ENCODE measurements at places on chromosomes 1 and 21.

DNA sequence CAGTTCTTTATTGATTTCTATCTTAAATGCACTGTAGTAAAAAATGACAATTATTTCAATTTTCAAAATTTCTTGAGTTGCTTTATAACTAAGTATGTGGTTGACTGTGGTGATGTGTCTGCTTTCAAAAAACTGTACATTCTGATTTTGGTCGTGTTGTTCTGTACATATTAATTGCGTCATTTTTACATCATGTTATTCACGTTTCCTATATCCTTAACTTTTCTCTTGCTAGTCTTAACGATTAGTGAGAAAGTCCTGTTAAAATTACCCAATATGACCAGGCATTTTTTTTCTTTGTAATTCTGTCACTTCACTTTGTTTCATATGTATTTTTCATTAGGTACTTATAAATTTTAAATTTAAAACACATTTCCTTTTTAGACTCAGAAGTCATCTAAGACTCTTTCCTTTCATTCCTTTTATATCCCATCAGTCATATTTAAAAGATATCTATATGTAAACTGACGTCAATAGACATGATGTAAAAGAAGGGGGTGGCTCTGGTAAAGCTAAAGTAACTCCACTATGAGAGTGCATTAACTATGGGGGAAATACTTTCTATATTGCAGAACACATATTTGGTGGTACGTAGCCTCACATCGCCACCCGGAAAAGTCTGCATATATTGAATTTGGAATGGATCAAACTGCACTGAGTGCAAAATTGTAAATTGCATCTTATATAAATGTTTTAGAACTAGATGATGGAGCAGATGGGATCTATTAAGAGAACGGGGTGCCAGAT, 1.1 kb upstream of the COA6 start:
- DNase-seq = no peak

DNA sequence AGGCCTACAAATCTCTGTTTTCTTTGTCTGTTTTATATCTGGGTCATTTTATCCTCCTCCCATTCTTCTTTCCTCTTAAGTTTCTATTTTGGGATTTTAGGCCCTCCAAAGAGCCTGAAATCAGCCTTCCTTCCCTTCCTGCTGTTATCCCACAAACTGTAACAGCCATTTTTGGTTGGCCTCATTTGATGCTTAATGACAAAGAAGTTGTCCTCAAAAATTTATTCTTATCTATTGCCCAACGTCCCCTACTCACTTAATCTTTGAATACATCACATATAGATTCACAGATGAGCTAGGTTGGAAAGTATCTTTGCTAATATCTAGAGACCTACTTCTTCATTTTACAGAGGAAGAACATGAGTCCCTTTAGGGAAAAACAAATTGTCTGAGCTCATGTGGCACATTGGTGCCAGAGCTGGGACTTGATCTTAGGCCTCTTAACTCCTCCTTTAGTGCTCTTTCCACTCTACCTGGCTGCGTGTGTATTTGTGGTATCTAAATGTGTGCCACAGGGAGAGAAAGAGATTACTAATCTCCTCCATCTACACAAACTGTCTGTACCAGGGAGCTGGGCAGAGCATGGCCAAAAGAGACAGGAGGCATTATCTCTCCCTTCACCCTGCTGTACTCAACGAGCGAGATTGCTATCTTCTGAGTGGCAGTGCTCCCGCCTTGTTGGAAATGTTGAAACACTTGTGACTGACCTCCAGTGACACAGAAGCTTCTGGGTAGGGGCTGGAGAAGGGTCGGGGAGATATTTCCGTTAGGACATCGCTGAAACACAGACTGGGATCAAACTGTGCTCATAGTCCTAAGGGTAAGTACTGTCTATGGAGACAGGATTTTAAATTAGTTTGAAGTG, 30.1 kb downstream of the RHEX start:
- DNase-seq = no peak

GRCh38 chr1:104630567-104631149, 881.0 kb downstream of the AMY1C start:
- no peak for DNase-seq

DNA sequence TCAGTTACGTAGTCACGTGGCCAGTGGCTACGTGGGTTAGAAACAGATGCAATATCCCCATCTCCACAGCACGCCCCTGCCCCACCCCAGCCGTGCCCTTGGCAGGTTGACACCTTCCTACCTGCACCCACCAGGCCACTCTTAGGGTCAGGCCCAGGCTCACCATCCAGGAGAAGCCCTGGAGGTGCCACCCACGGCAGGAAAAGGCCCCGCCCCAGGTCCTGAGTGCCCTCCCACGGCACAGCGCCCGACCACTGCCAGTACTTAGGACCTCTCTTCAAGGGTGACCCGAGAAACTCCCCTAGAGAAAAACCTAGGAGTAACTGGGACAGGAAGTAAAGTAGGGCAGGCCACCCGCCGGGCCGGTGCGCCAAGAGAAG, 1.5 kb downstream of the C1orf35 start:
- no peak for DNase-seq

DNA sequence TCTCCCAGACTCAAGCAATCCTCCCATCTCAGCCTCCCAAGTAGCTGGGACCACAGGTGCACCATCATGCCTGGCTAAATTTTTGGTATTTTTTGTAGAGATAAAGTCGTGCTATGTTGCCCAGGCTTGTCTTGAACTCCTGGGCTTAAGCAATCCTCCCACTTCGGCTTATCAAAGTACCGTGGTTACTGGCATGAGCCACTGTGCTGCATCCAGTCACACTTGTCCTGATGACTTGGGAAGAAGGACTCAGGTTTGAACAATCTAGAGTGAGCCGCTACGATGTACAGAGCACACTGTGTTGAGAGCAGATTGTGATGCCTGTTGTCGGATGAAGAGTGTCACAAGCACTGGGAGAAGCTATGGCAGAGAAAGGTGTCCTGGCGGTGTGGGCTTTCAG, 27.2 kb downstream of the RNF187 start:
- no peak for DNase-seq

Measured in activated T-cell treated with anti-CD3 and anti-CD28 coated beads, Interleukin-2, amount 50 U/mL, for 72 hours (primary cell).